ENCODE measurements at places on chromosomes 11 and 22.
A peak's percentile ranks its signal among the peaks of the same experiment; 100 is the strongest.

DNA sequence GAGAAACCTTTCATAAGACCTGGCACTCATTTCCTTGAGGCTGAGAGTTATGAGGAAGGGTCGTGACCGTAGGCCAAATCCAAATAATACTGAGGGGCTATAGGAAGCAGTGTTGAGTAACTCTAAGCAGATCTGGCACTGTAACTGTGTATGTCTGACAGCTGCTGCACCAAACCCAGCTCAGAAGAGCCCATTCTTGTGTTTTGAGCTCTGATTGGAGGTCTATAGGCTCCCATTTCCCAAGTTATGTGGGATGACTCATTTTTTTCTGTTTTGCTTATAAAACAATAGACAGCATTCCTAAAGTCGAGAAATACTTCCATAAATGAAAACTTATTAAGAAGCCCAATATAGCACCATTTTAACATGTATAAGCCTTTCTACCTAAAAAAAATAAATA, 645.8 kb downstream of the DLG2 start:
- no peak overlapping the region for H3K4me3 ChIP-seq
- H3K27ac ChIP-seq = no peak overlapping the region
- no peaks in the 10 kb centered on the region for H3K36me3 ChIP-seq
- DNase-seq = no peak

GRCh38 chr11:9868641-9869040, 204.8 kb downstream of the SWAP70 start:
- H3K36me3 ChIP-seq = no peaks in the 10 kb centered on the region
- H3K27ac ChIP-seq = no peak overlapping the region
- H3K4me3 ChIP-seq = no peak overlapping the region
- DNase-seq = no peak
- no peaks in the 10 kb centered on the region for H3K27me3 ChIP-seq

DNA sequence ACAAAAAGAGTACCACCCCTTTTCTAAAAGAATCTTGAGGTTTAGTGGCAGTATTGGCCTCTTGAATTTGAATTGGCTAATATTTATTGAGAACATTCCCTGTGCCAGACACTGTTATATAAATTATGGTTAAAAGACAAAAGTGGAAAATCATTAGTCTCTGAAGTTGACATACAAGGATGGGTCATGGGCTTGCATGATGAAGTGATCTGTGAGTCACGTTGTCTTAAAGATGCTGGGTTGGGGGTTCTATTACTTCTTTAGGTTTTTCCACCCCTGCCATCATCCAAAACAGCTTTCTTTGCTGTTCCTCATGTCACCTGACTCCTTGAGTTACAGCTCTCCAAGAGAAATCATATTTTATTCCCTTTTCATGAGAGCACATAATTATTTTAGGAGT, 85.0 kb downstream of the CD44 start:
- peaks cover 91% of the 10 kb centered on the region for H3K36me3 ChIP-seq
- H3K4me3 ChIP-seq = no peak overlapping the region
- H3K27ac ChIP-seq = peak overlapping the region; percentile 53

GRCh38 chr11:3830730-3831129, 10.0 kb downstream of the RHOG start:
- H3K27me3 ChIP-seq = no peaks in the 10 kb centered on the region
- no peak for DNase-seq
- H3K36me3 ChIP-seq = peaks cover 50% of the 10 kb centered on the region
- peak overlapping the region; percentile 93 for H3K27ac ChIP-seq

DNA sequence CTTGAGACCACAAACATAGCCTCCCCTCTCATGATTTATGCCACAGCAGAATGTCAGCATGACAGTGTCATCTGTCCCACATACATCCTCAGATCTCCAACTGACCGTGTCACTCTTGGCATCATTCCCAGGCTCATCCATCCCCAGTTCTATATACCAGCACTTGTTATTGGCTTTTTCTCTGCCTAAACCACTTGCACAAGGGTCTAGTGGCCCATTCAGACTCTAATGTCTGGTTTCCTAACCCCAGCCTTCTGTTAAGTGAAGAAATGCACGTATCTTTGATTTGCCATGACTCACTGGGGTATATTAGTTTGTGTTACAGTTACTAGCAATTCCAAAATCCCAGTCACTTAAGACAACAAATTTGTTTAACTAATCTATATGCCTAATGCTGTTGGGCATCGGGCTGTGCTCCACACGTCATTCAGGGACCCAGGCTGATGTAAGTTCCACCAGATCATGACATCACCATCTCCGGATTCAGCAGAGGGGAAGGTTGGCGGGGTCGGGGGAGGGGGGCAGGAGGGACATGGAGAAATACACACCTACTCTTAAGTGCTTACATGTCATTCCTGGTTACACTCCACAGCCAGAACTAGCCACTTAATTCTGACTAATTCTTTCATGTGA, 517.4 kb downstream of the BUD13 start:
- H3K27ac ChIP-seq = no peak overlapping the region
- no peaks in the 10 kb centered on the region for H3K36me3 ChIP-seq
- H3K4me1 ChIP-seq = no peaks in the 10 kb centered on the region
- DNase-seq = no peak
- H3K4me3 ChIP-seq = no peak overlapping the region

- H3K27me3 ChIP-seq = no peaks in the 10 kb centered on the region
- no peak overlapping the region for H3K27ac ChIP-seq
- no peak for DNase-seq
- no peaks in the 10 kb centered on the region for H3K4me1 ChIP-seq
- no peak overlapping the region for H3K4me3 ChIP-seq
These were observed 207.0 kb downstream of the DDX10 start for GRCh38 chr11:108871867-108872266.

GRCh38 chr11:74121804-74122203, 49.0 kb downstream of the C2CD3 start:
- peak overlapping the region; percentile 1 for H3K27ac ChIP-seq
- peaks cover 17% of the 10 kb centered on the region for H3K36me3 ChIP-seq
- H3K4me1 ChIP-seq = no peaks in the 10 kb centered on the region
- no peak for DNase-seq

DNA sequence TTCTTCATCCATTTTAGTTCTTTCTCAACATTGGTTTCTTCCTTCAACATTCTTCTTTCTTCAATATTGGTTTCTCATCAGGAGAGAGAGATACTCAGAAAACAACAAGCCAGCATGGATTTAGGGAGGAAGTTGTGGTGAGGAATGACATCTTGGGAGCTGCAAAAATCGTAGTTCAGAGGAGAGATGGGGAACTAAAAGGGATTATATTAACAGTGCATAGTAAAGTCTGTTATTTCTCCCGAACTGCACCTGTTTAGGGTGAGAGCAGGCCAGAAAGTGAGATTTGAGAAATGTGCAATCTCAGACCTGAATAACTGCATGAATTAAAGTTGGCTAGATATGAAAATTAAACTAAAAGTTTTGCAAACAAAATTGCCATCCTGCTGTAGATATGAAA, 94.5 kb downstream of the CASP12 start:
- peaks cover 14% of the 10 kb centered on the region for H3K4me1 ChIP-seq
- H3K4me3 ChIP-seq = no peak overlapping the region
- H3K27me3 ChIP-seq = no peaks in the 10 kb centered on the region
- no peaks in the 10 kb centered on the region for H3K36me3 ChIP-seq
- no peak overlapping the region for H3K27ac ChIP-seq

- H3K4me1 ChIP-seq = no peaks in the 10 kb centered on the region
- no peaks in the 10 kb centered on the region for H3K36me3 ChIP-seq
- no peak for DNase-seq
These were observed 16.7 kb downstream of the SHANK2 start for GRCh38 chr11:71235719-71236118.

- H3K4me3 ChIP-seq = no peak overlapping the region
- H3K4me1 ChIP-seq = no peaks in the 10 kb centered on the region
- H3K36me3 ChIP-seq = no peaks in the 10 kb centered on the region
- no peak overlapping the region for H3K27ac ChIP-seq
- peaks cover 73% of the 10 kb centered on the region for H3K27me3 ChIP-seq
These were observed 56.6 kb downstream of the LMO2 start for GRCh38 chr11:33835143-33835878.

GRCh38 chr11:65134952-65135632, 773 bp upstream of the SYVN1 start:
- H3K27ac ChIP-seq = peak overlapping the region; percentile 99
- H3K4me1 ChIP-seq = peaks cover 44% of the 10 kb centered on the region
- H3K4me3 ChIP-seq = peak overlapping the region; percentile 96
- H3K36me3 ChIP-seq = peaks cover 24% of the 10 kb centered on the region

DNA sequence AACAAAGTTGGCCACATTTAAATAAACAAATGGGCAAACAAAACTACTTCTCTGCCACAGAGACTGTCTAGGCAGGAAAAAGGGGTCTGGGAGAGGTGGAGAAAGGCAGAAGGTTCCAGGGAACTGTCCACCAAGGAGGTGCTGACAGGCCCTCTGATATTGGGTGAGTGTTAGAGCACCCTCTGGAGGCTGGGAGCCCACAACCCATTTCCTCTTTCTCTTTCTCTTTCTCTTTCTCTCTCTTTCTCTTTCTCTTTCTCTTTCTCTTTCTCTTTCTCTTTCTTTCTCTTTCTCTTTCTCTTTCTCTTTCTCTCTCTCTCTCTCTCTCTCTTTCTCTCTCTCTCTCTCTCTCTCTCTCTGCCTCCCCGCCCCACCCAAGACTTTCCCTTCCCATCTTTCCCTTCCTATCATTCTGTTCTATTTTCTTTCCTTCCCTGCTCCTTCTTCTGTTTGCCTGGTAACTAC, 912.8 kb downstream of the DLG2 start:
- H3K36me3 ChIP-seq = peaks cover 2% of the 10 kb centered on the region
- H3K4me1 ChIP-seq = no peaks in the 10 kb centered on the region
- peak overlapping the region; percentile 14 for H3K27ac ChIP-seq

GRCh38 chr11:21921151-21921550, 271.7 kb upstream of the ANO5 start:
- DNase-seq = no peak
- no peaks in the 10 kb centered on the region for H3K27me3 ChIP-seq
- H3K36me3 ChIP-seq = no peaks in the 10 kb centered on the region
- no peaks in the 10 kb centered on the region for H3K4me1 ChIP-seq
- no peak overlapping the region for H3K4me3 ChIP-seq
- no peak overlapping the region for H3K27ac ChIP-seq

- no peaks in the 10 kb centered on the region for H3K4me1 ChIP-seq
- no peaks in the 10 kb centered on the region for H3K36me3 ChIP-seq
- DNase-seq = no peak
These were observed 92.9 kb downstream of the CHST1 start for GRCh38 chr11:45572354-45573123.

- H3K4me1 ChIP-seq = no peaks in the 10 kb centered on the region
- H3K4me3 ChIP-seq = no peak overlapping the region
- no peaks in the 10 kb centered on the region for H3K27me3 ChIP-seq
- DNase-seq = no peak
These were observed 349.9 kb downstream of the CNTN5 start for GRCh38 chr11:99370549-99371216.

GRCh38 chr22:50032941-50033601, 20.5 kb upstream of the IL17REL start:
- no peak overlapping the region for H3K4me3 ChIP-seq
- DNase-seq = no peak
- no peaks in the 10 kb centered on the region for H3K36me3 ChIP-seq
- peaks cover 15% of the 10 kb centered on the region for H3K27me3 ChIP-seq

DNA sequence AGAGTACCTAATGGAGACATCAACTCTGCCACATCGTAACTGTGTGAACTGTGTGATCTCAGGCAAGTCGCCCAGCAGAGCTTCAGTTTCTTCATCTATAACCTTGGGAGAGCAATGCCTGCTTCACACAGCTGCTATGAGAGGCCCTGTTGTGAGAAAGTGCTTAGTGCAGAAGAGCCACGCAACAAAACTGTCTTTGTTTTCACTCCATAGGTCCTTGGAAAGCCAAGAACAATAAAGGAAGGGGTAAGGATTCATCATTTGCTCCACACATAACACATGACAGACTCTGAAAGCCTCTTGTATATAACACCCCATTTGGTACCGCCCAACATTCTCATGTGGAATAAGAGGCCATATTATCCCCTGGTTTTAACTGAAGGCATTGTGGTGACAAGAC, 231.9 kb upstream of the ISX start:
- H3K36me3 ChIP-seq = peaks cover under 1% of the 10 kb centered on the region
- no peaks in the 10 kb centered on the region for H3K4me1 ChIP-seq
- no peak overlapping the region for H3K4me3 ChIP-seq
- H3K27ac ChIP-seq = no peak overlapping the region
- H3K27me3 ChIP-seq = peaks cover 15% of the 10 kb centered on the region

- peak; percentile 50 for DNase-seq
- H3K4me1 ChIP-seq = peaks cover 24% of the 10 kb centered on the region
- H3K27ac ChIP-seq = peak overlapping the region; percentile 92
- H3K27me3 ChIP-seq = no peaks in the 10 kb centered on the region
- peaks cover 15% of the 10 kb centered on the region for H3K36me3 ChIP-seq
These were observed 7.2 kb downstream of the CRELD2 start for GRCh38 chr22:49925525-49926128.

DNA sequence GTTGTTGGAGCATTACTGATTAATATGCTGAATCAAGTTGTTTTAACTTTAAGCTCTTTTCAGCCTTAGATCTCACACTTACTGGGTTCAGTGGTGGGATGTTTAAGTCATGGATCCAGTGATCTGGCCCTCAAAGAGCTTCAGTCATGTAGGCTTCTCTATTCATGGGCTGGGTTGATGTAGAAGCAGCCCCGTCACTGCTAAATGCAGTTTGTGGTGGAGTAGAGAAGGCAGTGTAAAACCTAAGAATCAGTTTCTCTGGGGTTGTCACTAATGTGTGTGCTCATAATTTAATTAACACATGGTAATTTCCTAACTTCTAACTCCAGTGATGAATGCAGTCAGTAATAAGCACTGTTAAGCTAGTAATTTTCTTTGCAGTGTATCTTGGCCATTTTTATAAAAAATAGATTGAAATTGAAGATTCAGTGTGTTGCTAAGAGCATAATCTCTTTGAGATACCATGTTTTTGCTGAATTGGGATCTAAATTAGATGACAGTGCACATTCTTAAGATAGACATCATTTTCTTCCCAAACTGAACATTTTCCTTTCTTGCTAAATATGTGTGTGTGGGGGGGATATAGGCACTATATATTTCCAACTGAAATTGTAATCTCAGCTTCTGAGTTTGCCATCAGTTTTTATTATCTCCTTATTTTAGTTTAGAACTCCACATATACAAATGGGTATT, 9.0 kb downstream of the SPCS2 start:
- DNase-seq = no peak
- no peak overlapping the region for H3K4me3 ChIP-seq
- peaks cover 84% of the 10 kb centered on the region for H3K4me1 ChIP-seq
- H3K36me3 ChIP-seq = peaks cover 20% of the 10 kb centered on the region
- H3K27me3 ChIP-seq = no peaks in the 10 kb centered on the region

DNA sequence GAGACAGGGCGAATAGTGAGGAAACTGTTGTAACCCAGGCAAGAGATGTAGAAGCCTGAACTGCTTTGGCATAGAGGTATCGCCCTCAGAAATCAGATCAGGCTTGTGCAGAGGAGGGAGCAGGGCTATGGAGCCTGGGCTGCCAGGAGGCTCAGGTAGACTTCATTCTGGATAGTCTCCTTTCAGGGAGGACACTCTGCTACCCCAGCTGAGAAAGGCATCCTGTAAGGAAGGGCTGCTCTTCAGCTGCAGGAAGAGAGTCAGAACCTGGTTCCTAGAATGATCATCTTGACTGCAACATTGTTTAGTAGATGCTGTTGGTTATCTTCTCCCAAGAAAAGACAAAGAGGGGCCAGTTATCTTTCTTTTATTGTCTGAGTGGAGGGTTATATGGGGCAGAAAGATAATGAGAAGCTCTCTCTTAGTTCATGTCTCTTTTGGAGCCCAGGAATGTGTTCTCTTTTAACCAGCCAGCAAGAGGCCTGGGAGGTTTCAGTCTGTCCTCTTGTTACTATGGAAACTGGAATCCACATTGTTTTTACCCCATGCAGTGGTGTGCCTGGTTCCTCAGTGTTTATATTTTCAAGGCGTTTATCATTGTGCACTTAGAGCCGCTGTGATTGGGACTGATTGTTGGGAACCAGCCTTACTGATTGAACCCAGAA, 95.7 kb downstream of the STIM1 start:
- H3K27ac ChIP-seq = peak overlapping the region; percentile 92
- H3K36me3 ChIP-seq = peaks cover 7% of the 10 kb centered on the region
- H3K4me3 ChIP-seq = peak overlapping the region; percentile 49
- no peaks in the 10 kb centered on the region for H3K27me3 ChIP-seq
